ENCODE measurements at places on chromosomes 4 and X. TPM values are rescaled to one million over a fixed set of nuclear protein-coding genes. Genes with fewer than 3 reads are reported as not detected.

GRCh38 chrX:148913971-148914370 is 413.6 kb downstream of the AFF2 start:
- no peak overlapping the region for H3K4me3 ChIP-seq
- H3K27me3 ChIP-seq, result no peaks in the 10 kb centered on the region
- H3K36me3 ChIP-seq, result no peaks in the 10 kb centered on the region

GRCh38 chrX:140725500-140725899 is 15.9 kb downstream of the LINC00632 start:
- DNase-seq, result no peak
- peaks cover 7% of the 10 kb centered on the region for H3K4me1 ChIP-seq
- peaks cover 3% of the 10 kb centered on the region for H3K27me3 ChIP-seq
- no peaks in the 10 kb centered on the region for H3K36me3 ChIP-seq
- H3K27ac ChIP-seq, result no peak overlapping the region

- H3K27ac ChIP-seq, result no peak overlapping the region
- DNase-seq, result no peak
- no peaks in the 10 kb centered on the region for H3K36me3 ChIP-seq
- H3K4me1 ChIP-seq, result no peaks in the 10 kb centered on the region
Observed at GRCh38 chr4:78581618-78582017, 30.0 kb downstream of the ANXA3 start.

DNA sequence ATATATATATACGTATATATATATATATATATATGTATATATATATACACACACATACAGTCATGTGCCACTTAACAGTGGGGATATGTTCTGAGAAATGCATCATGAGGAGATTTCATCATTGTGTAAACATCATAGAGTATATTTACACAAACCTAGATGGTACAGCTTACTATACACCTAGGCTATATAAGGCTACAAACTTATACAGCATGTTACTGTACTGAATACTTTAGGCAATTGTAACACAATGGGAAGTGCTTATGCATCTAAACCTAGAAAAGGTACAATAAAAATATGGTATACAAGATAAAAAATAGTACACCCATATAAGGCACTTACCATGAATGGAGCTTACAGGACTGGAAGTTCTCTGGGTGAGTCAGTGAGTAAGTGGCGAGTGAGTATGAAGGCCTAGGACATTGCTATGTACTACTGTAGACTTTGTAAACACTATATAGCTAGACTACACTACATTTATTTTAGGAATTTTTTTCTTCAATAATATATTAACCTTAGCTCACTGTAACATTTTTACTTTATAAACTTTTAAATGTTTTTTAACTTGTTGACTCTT is 13.2 kb upstream of the CCSER1 start:
- H3K27ac ChIP-seq, result no peak overlapping the region
- H3K36me3 ChIP-seq, result no peaks in the 10 kb centered on the region
- no peak for DNase-seq

XAGE2 gene
- not detected for total RNA-seq

CLCN4 gene
- total RNA-seq, result 7.3 TPM

NWD2 gene
- total RNA-seq, result not detected

TMPRSS11D gene
- not detected for total RNA-seq

Data from kidney (tissue), 22 donors.